ENCODE measurements at places on chromosomes 11 and 22.
A peak's percentile ranks its signal among the peaks of the same experiment; 100 is the strongest.

DNA sequence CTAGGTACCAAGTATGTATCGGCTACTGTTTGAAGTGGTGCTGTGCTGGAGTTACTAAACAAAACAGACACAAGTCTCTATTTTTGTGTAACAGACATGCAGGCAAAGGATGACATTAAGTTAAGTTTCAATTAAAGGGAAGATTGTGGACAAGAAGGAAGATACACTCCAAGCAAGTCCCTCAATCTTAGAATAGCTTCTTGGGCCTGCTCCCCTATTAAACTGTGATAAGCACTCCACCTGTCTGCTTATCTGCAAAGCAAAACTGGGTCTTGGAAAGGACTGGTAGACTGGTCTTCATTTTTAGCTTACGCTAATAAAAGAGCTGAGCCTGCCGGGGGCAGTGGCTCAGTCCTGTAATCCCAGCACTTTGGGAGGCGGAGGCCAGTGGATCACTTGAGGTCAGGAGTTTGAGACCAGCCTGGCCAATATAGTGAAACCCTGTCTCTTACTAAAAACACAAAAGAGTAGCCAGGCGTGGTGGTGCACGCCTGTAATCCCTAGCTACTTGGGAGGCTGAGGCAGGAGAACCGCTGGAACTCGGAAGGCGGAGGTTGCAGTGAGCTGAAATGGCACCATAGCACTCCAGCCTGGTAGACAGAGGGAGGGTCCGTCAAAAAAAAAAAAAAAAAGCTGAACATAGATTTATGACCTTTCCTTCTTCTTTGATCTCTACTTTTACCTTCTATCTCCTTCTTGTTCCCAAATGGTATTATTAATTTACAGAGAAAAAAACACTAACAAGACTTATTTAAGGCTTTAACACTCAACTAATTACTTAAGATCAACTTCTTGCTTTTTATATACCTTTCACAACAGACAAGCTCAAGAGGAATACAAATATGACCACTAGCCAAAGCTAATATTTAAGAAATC, 4.1 kb downstream of the DDX17 start:
- DNase-seq = no peak

DNA sequence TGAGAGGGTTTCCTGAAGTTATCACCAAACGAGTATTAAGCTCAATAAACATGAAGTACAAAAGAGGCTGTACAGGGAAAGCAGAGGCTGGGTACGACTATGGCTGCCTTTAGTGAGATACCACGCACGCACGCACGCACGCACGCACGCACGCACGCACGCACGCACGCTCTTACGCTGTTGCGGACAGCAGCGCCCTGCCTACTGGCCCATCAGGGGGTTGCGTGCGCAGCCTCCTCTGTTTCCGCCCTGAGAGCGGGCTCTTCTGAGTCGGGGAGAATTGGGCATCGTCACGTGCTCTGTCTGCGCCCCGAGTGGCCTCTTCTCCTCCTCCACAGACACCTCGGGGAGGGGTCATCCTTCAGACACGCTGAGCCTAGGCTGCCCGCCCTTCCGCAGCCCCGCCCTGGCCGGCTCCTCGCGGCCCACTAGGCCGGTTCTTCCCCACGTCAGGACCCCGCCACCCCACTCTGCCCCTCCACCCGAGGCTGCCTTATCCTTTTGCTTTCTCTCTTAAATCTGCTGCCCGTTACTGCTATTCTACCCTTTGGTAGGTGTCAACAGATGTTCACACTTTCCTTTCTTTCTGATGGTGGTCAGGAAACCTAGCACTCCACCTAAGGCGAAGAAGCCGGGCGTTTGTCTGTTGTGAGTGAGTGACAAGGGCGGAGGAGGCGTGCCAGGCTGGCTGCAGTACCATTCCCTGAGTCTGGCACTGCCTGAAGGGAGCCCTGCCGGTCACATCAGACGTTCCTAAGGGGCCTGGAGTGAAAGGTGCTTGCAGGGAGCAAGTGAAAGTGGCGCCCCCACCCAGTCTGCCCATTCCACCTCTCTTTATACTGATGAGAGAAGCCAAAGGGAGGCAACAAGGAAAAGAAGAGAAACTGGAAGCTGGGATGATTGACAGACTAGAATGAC, 300.4 kb upstream of the B3GAT1 start:
- DNase-seq = peak; percentile 59

- no peak for DNase-seq
These were observed 242.6 kb upstream of the FAT3 start for GRCh38 chr11:91981995-91982394.

DNA sequence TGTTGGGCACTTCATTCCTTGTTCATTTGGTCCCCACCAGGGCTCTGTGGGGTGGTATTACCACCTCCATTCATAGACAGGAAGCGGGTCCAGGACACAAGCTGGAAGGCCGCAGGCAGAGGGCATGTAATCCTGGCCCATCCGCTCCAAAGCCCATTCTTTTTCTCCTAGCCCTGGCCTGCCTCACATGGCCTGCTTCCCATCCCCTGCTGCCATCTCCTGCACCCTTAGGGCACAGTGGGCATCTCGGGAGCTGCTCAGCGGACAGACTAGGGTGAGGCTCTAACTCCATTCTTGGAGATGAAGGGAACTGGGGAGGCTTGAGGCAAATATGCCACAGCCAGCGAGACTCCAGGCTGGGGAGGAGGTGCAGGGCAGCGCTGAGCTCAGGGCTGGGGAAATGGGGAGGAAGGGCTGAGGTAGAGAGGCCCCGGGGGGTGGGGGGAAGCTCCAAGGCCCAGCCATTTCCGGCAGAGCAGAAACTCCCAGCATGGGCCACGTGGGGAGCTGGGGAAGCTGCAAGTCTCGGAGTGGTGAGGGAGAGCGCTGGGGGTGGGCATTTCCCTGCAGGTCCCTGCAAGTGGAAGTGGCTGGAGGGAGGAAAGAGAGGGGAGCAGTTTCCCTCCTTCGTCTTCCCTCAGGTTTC, 14.3 kb upstream of the BCL9L start:
- no peak for DNase-seq

DNA sequence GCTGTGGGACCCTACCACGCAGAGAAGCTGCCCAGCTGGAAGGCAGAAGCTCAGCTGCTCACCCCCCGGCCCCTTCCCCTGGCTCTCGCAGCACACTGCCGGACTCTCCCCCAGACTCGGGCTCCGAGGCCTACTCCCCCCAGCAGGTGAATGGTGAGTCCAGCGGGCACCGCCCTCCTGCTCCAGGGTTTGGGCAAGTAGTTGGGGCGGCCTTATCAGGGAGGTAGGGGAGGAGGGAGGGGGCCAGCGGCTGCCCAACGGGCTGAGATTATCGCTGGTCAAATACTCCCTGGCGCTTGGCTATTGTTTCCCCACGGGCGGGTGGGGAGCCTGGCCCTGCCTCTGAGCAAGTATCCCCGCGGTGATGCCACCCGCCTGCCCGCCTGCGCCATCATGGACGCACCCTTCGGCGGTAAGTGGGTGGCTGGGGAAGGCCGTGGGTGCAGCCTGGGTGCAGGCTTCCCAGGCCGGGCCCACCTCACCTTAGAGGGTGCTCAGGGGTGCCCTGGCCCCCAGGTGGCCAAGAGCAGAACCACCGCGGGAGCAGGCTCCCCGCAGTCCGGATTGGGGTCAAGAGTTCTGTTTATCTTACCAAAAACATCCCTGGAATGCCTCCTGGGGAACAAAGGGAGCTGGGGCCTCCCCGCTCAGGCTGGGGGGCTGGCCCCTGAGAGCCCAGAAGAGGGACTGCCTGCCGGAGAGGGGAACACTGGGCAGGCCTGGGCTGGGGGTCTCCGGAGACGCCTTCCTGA, 16.9 kb downstream of the MYRF start:
- DNase-seq = no peak

- DNase-seq = no peak
These were observed 26.0 kb downstream of the NEAT1 start for GRCh38 chr11:65448418-65449105.

DNA sequence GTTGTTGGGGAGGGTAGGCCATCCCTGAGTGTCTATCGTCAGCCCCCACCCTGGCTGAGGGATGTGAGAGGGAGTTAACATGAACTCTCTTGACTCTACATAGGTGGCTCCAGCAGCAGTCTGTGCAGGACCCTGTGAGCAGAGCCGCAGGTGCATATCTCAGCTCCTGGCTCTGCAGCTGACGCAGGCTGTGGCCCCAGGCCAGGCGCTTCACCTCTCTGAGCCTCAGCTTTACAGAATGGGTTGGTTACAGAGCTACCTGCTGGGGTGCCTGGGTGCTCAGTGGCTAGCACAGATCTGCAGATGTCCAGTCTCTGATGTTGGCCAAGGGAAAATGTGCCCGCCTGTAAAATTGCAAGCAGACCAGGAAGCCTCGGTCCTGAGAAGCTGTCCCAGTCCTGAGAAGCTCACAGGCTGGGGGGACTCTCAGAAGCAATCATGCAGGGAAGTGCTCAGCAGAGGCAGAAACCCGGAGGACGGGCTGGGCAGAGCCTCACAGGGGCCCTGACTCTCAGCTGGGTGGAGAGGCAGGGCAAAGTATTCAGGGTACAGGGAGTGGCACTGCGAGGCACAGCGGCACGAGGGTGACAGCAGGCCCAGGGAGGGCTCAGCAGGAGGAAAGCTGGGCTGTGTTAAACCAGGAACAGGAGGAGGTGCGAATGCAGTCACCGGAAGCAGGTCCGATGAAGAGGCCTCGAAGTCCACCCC, 15.9 kb upstream of the LRP5 start:
- DNase-seq = no peak

- DNase-seq = no peak
These were observed 34.2 kb downstream of the ABTB2 start for GRCh38 chr11:34323601-34324000.

DNA sequence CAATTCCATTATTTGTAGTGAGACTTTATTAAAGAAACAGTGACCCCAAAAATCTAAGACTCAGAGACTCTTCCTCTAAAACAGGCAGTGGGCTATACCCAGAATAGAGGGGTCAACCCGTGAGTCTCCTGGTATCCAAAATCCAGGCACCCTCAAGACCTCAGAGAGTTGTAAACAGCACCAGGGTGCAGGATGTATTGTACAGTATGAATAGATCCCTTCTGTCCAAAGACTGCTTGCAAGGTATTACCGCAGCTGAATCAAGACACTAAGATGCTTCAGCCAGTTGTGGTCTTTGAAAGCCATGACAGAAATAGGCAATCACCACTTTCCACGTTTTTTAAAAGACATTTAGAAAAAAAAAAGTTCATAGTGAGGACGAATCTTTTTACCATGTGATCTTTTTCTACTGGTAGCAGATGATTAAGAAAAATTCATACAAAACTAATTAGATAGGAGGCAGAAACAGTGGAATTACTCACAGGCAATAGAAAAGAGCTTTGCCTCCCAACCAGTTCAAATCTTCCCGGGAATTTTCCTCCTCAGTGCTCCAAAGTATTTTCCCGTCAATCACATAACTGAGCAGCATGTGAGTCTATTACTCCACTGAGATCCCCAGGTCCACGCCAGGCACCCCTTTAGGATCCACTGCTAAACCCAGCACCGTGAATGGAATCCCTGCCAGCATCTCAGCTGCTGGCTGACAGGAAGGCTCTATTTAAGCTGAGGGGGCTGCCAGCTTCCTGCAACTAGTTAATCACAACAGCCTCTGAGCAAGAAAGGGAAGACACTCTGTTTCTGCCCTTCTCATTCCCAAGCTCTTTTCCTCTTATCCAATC, 113.1 kb downstream of the ETS1 start:
- no peak for DNase-seq

DNA sequence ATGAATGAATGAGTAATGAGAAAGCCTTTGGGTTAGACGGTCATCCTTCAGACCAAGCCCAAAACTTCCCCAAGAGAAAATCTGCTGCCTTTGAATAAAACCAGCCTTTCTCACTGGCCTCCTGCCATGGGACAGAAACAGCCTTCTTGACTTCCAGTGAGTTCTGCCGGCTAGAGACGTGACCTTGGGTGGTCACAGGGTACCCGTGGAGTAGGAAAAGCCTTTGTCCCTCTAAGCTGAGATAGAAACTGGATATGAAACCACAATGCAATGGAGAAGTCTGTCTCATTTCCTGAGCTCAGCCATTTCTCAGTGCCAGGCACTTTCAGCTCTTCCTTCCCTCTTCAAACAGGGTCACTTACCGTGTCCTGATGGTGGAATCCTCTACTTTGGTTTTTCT, 21.2 kb upstream of the YWHAH start:
- DNase-seq = no peak

DNA sequence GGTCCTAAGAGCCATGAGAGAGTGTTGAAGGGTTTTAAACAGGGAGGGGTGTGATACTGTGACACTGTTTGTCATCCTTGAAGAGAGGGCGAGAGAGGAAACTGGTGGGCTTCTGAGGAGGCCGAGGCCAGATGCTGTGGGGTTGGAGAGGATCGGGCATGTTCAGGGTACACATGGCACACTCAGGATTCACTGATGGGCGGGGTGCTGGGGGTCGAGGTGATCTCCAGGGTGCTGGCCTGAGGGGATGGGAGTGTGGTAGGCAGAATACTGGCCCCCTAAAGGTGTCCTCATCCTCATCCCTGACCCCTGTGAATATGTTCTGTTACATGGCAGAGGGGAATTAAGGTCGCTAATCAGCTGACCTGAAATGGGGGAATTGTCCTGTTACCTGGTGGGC, 7.3 kb downstream of the TBC1D22A start:
- no peak for DNase-seq

DNA sequence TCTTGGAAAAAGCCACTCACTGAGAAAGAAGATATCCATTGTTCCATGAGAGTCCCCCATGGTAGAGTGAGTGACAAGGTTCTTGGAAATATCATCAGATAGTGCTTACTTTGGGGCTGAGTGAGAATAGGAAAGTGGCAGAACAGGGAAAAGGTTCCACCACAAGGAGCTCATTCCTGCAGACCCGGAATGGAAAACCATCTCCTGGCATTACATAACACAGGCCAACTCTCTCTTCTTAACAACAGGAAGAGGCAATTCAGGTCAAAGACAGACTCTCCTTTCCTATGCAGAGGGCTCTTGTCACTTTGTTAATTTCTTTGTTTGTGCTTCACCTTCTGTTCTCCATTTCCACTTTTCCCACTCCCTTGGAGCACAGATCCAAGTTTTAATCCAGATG, 259.7 kb downstream of the KIRREL3 start:
- DNase-seq = no peak

- no peak for DNase-seq
These were observed 124.4 kb downstream of the TEAD1 start for GRCh38 chr11:12798609-12799011.

- DNase-seq = no peak
These were observed 128.7 kb downstream of the DSCAML1 start for GRCh38 chr11:117668321-117668751.

DNA sequence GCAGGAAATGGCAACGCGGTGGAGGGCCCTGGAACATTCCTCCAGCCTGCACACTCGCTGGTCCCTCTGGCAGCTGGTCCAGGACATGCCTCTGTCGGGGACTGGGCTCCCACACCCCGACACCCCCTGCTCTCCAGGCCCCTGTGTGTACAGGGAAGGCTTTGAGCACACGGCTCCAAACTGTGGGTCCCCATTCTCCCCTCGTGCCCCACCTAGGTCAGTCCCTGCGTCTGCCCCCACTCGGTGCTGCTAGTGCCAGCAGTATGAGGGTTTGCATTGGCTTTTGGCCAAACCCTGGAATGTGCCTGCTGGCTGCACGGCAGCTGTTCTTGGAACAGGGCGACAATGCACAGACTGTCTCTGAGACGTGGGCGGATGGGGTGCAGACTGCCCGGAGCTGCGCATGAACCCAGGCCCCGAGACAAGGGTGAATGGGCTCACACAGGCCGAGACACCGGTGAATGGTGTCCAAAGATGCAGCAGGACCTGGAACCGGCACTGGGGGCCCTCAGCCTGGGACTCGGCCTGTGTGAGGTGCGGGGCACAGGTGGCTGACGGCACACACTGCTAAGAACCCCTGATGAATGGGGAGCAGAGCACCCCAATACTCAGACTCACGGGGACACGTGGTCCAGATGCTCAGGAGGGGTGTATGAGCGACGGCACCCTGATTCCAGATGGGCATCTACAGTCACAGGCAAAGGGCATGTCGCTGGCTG, 7.5 kb upstream of the SYT8 start:
- DNase-seq = no peak

GRCh38 chr11:99687320-99687719, 666.6 kb downstream of the CNTN5 start:
- no peak for DNase-seq
